ENCODE measurements at places on chromosomes 3 and 15.

GRCh38 chr3:56525291-56525690 is 31.7 kb upstream of the CCDC66 start:
- no peak for DNase-seq

DNA sequence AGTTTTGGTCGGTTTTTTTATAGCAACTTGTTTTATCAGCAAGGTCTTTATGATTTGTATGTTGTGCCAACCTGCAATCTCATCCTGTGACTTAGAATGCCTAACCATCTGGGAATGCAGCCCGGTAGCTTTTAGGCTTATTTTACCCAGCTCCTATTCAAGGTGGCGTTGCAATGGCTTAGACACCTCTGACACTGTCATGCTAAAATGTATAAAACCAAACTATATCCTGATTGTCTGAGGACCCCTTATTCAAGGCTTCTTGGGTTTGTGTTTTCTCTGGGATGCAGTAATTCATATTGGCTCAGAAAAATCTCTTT is 209.0 kb upstream of the ALCAM start:
- no peak for DNase-seq

DNA sequence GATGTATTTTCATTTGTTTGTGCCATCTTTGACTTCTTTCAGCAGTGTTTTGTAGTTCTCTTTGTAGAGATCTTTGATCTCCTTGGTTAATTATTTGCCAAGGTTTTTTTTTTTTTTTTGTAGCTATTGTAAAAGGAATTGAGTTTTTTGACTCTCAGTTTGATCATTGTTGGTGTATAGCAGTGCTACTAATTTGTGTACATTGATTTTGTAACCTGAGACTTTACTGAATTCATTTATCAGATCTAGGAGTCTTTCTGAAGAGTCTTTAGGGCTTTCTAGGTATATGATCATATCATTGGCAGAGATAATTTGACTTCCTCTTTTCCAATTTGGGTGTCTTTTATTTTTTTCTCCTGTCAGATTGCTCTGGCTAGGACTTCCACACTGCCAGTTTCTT is 42.2 kb upstream of the POMGNT2 start:
- DNase-seq = no peak

GRCh38 chr15:31279221-31280045 is 47.2 kb upstream of the KLF13 start:
- DNase-seq = no peak

GRCh38 chr3:156132313-156132712 is 11.9 kb downstream of the KCNAB1 start:
- no peak for DNase-seq

DNA sequence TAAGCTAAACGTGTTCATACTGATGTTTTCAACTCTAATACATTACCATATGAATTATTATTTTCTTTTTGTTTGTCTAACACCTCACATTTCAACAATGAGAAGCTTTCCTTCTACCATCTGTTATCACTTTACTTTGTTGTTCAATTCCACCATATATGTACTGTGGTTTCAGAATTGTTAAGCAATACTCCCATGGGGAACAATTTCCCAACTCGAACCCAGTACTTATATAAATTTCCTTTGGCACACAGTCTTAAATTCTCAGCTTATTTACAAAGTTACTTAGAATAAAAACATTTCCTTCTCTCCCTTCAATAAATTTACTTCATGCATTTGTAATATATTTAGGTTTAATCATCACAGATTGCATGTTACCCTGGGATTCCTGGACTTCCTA is 1764.4 kb downstream of the OTOL1 start:
- DNase-seq = no peak

DNA sequence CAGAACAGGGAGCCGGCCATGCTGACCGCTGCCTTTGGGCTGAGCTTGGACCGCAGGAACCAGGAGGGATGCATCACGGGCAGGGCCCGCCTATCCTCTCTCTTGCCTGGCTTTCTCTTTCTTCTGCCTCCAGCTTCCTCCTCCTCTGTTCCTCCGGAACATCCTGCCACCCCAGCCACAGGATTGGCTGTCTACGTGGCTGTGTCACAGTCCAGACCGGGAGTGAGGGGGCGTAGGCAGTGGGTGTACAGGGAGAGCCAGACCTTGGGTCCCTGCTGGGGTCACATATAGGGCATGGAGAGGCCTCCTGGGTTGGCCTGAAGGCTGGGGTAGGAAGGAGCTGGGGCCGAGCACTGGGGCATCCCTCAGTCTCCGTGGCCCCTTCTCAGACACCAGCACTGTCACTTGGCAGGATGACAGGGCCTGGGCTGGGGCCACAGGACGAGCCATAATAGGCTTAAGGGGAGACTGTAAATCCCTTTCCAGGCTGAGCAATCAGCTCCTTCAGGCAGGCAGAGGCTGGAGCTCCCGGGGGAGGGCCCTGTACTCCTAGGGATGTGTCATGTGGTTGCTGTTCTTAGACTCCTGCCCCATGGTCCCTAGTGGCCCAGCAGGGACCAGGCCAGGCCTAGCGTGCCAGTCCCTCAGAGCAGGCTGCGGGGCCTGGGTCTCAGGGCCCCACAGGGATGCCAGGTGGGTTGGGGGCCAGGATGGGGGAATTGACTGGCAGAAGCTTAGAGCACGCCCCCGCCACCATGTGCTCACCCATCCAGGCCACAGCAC is 25.4 kb downstream of the LINGO1 start:
- no peak for DNase-seq

DNA sequence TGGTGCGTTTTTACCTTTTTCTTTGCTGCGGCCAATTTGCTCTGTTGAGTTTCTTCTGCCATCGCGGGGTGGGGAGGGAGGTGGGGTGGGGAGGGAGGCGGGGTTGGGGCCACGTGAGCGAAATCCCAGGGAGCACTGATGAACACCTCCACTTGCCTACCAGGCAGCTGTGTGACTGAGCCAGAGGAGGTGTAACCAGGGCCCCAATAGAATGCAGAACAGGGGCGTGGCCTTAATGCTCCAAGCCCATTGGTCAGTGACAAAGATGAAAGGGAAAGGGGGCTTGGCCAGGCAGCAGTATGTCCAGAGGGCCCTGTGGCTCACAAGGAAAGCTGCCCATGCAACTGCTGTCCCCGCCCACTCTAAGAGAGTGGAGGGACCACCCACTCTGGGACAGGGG is 21.4 kb upstream of the OR4F6 start:
- DNase-seq = no peak

GRCh38 chr15:77634266-77634962 is 1.7 kb upstream of the LINGO1 start:
- DNase-seq = no peak

- no peak for DNase-seq
Measured at GRCh38 chr3:194057570-194058188, 78.3 kb upstream of the HES1 start.

DNA sequence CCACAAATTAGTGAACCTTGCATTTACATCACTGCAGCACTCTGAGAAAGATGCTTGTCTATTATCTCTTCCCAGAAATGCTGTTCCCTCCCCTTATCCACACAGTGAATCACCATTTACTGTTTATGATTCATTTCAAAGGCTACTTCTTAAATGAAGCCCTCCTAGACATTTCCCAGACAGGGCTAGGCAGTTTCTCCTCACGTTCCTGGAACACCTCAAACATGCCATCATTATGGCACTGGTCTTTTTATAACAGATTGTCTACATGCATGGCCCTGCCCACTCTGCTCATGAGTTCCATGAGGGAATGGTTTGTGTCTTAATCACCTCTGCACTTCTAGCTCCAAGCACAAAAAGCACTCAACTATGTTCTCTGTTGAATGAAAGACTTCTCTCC is 32.2 kb upstream of the TM2D3 start:
- no peak for DNase-seq

DNA sequence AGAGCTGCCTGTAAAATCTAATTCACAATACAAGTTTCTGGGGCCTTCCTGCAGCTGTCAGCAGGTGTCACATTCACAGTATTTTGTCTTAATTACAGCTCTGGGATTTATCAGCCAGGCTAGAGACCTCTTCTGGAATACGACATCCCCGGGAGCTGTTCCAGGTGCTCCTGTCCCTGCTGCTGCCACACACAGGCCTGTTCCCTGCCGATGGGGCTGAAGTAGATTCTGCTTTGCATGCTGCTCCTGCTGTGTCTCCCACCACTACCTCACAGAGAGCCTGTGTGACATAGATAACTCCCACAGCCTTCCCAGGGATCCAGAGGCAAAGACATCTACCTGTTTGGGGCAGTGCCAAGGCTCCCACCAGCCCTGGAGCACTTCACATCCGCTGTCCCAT is 20.4 kb downstream of the COLQ start:
- DNase-seq = no peak

DNA sequence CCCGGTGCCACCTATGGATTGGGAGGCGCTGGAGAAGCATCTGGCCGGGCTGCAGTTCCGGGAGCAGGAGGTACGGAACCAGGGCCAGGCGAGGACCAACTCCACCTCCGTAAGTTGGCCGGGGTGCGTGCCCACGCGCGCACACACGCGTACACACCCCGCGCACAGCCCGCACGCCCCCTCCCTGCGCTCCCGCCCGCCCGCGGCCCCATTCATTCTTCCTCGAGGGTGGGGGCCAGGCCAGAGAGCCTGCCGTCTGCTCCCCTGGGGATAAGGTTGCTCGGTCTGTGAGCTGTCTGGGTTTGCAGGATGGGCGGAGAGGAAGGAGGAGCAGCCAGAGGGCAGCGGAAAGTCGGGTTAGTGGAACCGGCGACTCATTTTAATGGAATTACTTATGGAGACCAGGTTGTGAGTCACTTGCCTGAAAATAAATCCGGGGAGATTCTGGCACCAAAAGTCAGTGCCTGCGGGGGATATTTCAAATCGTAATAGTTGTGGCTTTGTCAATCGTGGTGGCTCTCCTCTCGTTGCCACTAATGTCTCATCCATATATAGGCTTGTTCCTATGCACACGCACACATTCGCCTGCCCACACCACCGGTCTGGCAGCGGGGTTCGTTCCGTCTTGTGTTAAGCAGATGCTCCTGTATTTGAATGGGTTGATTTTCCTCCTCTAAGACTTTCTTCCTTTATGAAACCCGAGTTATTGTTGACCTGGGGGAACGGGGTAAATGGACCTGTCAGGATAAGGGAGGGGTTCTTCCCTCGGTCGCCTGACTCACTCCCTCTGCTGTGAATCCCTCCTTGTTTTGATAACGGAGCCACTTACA is 223.4 kb upstream of the IL12A start:
- peak; percentile 96 for DNase-seq

DNA sequence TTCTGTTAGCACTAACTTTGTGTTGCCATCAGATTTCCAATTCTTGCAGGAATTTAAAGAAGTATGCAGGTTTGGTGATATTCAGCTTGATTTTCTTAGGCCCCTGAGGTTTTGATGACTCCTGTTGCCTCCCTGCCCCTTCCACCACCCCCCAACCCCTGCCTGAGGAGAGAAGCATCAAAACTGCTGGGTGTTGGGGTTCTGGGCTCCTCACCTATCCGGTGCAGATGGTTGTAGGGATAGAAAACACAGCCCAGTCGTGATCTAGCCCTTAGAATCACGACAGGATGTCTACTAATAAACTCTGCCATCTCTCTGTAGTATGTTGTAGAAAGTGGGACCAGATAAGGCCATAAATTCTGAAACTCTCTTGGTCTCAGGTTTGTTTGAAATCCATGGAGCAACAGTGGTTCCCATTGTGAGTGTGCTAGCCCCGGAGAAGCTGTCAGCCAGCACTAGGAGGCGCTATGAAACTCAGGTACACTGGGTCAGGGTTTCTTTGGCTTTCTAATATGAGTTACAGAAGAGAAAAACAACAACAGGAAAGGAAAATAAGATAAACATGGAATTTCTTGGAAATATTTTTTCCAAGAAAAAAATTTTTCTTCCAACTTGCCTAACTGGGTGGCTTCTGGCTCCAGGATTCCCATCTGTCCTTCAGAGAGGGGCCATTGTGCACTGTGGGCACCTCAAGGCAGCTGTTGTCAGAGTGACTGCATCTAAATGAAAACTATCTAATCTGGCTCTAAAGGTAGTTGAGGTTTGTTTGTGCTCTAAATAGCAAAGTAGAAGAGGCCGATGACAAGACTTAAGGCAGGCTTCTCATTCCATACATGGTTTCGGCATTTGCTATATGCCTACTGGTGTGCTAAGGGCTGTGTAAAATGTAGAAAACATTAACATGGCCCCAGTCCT is 8.7 kb downstream of the SRP14 start:
- DNase-seq = no peak

DNA sequence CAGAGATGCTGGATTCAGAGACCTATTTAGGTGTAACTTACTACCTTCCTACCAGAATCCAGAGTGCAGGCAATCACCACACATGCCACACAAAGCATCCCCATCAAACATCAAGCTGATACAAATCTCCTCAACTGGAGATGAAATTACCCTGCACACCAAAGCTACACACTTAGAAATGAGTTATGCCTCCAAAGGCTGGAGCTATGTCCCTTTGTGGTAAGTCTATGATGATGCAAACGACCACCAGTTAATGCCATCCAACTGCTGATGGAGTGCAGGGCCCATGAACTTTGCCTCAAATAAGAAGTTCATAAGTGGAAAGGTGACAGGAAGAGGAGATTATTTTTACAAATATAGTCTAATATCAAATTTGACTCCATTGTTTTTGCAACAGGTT is 38.1 kb downstream of the PDZRN3 start:
- no peak for DNase-seq

GRCh38 chr3:69219101-69219708 is 96.8 kb upstream of the LMOD3 start:
- no peak for DNase-seq

DNA sequence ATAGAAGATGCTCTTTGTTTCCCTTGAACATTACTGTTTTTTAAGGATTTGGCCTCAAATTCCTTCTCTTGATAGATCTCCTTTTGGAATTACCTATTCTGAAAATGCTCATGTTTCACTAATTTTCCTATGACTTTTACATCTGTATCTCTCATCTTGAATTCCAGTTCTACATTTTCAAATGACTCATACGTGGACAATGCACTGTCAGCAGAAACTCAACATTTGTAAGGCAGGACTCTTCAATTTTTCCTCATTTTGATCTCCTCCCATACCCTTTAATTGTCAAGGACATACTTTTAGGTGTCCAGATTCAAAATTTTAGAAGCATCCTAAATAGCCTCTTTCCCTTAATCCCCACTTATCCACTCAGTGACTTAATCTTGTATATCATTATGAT is 341.0 kb upstream of the RASGRP1 start:
- no peak for DNase-seq

GRCh38 chr3:183378008-183378407 is 50.4 kb downstream of the MCF2L2 start:
- DNase-seq = no peak

- no peak for DNase-seq
Measured at GRCh38 chr3:57770009-57770827, 14.1 kb downstream of the SLMAP start.

GRCh38 chr3:145450018-145450682 is 710.8 kb downstream of the PLOD2 start:
- DNase-seq = no peak

- DNase-seq = no peak
Measured at GRCh38 chr15:77722759-77723460, 90.2 kb upstream of the LINGO1 start.
